Testis (tissue), 5 donors: ENCODE measurements at places on chromosomes 1 and 21.
A peak's percentile ranks its signal among the peaks of the same experiment; 100 is the strongest.

DNA sequence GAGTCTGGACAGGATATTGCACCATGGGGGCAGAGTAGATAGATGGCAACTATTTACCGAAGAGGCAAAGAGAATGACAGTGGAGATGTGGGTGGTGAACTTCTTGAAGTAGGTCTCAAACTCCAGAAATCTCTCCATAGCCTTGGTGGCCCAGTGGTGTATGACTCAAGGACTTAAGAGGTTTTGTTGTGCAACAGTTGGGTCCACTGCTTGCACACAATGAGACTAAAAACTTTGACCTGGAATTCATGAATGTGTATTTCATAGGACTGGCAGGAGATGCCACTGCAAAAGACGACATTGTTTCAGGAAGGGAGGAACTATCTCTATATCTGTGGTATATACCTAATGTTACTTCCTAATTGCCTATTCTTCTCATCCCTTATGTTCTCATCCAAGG, 75.9 kb downstream of the ZSCAN20 start:
- DNase-seq, result no peak

- no peak for DNase-seq
Observed at GRCh38 chr1:46569116-46569515, 17.7 kb upstream of the KNCN start.

GRCh38 chr1:4018466-4019146, 118.5 kb upstream of the C1orf174 start:
- no peak for DNase-seq

DNA sequence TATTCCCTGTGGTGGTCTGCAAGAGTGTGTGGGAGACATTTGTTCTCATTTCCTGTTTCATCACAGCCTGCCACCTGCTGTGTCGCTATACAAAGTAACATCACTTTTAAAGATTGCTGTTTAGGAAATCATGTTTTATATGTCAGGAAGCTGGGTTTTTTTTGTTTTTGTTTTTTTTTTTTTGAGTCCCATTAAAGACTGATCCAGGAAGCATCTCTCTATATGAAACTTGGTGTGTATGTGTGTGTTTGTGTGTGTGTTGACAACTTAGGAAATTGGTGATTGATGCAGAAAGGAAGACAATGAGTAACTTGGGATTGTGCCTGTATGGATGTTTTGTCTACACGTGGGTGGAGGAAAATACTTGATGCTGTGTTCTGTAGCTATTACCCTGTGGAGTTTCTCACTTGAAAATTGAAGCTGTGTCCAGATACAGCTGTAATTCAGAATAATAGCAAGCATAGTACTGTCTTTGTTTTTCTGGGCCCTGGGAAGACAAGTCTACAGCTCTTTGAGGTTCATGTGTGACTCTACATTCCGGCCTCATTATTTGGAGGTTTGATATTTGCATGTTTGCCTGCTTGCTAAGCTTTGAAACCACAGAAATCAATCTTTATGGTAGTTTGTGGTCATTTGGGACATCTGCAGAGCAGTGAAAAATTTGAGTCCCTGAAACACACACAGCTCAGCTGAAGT, 47.9 kb downstream of the LAMC1 start:
- DNase-seq, result no peak

DNA sequence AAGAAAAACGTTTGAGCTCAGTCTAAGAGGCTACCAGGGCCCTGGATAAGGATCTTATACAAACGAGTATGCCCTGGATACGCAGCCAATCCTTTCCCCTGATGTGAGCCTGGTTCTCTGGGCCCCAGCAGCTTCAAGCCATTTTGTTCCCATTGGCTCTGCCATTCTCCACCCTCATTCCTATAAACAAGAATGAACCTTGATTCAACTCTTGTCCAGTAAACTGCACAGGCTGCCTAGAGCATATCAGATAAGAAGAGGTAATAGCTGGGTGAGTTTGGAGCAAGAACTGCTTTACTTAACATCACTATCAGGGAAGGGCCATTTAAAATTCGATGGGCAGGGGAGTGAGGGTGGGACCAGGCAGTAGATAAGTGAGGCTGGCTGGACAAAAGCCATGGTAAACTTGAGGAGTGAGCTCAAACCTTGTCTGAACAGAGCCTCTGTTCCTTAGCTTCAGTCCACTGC, 11.3 kb downstream of the BTG2 start:
- DNase-seq, result no peak

DNA sequence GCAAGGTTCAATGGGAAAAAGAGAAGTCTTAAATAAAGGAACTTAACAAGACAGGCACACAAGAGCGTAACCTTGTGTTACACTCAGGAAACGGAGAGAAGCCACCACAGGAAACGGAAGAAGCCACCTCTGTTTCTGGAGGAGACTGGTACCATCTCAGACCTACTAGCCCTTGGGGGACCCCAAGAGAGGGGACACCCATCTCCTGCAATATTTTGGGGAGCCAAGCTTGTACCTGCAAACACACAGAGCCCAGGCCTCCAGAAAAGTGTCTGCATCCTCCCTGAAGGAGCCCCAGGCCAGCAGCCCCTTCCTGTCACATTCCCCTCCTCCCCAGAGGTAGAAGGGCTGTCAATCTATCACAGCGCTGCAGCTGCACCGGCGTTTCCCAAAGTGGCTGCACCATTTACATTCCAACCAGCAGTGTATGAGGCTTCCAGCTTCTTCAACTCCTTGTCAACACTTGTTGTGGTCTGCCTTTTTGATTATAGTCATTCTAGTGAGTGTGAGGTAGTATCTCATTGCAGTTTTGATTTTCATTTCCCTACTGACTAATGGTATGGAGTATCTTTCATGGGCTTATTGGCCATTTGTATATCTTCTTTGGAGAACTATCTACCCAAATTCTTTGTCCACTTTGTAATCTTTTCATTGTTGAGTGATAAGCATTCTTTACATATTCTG, 23.0 kb upstream of the PADI1 start:
- DNase-seq, result peak; percentile 4

DNA sequence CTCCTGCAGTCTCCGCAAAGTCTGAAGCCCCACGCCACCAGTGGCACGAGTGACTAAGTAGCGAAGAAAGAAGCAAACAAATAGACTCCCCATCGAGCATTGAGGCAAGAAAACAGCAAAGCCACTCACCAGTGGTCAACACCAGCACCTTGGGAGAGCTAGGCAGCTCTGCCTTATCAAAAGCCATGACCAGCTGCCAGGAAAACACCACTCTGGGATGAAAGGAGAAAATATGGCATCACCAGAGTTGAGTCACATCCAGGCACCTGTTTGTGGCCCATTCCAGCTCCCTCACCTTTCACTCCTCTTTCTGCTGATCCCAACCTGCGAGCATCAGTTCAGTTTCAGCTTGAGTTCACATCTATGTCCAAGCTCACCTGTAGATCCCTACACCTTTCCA, 17.2 kb downstream of the PDZK1 start:
- DNase-seq, result no peak

DNA sequence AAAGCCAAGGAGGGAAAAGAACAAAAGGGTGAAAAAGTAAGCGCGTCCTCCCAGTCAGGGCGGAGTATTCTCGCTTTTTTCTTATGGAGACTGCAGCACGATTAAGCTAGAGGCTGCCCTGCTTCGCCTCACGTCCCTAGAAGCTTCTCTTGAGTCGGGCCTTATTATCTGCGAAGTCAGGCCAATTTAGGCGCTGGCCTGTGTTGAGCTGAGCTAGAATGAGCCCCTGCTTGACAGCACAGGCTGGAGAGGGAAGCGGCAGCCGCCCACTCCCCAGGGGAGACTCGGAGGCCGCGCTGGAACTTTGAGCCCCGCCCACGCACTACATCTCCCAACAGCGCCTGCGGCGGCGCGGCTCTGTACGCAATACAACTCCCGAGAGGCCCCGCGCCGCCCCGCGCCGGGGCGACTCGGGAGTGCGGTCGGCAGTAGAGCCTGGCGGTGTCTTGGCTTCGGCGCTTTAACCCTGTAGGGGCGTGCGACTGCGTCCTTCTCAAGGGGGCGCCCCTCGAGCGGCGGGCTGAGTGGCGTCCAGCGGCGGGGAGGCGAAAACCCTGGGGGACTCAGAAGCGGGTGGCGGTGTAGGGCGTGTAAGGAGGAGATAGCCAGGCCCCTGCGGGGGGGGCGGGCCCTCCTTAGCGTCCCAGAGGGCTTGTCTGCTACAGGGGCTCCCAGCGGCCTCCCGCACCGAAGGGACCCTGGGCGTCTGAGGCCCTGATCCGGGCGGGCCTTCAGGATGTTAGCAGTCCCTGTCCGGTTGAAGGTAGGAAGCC, 888 bp downstream of the ZNF436 start:
- DNase-seq, result peak; percentile 94

- no peak for DNase-seq
Observed at GRCh38 chr21:35189077-35189863, 140.2 kb upstream of the RUNX1 start.

- no peak for DNase-seq
Observed at GRCh38 chr21:38346286-38346685, 89.5 kb downstream of the KCNJ15 start.

DNA sequence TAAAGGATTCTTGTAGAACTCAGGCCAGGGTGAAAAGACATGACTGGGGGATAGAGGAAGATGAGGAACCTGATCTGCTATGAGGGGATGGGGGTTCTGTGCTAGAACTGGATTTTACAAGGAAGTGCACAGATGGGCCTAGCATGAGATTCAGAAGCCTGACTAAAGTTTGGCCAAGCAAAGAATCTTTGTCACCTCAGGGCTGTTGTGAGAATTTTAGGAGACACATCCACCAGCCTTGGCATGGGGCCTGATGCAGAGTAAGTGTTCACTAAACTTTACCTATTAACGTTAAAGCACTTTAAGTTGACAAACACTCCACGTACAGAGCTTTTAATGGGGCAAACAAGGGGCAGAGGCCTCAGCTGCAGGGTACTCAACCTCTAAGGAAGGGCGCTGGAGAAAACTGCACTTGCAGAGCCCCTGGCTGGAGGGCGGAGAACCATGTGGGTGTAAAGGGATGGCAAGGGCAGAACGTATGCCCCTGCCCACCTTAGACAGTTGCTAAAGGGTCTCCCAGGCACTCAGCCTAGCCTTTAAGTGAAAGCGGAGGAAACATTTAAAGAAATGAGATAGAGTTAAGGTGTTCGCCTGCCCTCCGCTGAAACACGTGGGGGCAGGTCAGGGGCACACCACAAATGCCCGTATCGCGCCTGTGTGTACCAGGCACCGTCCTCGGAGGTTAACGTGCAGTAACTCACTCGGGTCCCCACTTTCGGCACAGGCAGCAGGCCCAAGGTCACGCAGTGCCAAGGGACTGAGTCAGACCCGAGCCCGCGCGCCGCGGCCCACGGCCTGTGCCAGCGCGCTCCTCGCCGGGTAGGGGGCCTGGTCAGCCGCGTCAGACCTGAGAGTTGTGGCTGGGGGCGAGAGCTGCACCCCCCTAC, 990 bp upstream of the MRPS6 start:
- DNase-seq, result peak; percentile 68

- no peak for DNase-seq
Observed at GRCh38 chr1:43754892-43755291, 47.6 kb downstream of the ST3GAL3 start.

DNA sequence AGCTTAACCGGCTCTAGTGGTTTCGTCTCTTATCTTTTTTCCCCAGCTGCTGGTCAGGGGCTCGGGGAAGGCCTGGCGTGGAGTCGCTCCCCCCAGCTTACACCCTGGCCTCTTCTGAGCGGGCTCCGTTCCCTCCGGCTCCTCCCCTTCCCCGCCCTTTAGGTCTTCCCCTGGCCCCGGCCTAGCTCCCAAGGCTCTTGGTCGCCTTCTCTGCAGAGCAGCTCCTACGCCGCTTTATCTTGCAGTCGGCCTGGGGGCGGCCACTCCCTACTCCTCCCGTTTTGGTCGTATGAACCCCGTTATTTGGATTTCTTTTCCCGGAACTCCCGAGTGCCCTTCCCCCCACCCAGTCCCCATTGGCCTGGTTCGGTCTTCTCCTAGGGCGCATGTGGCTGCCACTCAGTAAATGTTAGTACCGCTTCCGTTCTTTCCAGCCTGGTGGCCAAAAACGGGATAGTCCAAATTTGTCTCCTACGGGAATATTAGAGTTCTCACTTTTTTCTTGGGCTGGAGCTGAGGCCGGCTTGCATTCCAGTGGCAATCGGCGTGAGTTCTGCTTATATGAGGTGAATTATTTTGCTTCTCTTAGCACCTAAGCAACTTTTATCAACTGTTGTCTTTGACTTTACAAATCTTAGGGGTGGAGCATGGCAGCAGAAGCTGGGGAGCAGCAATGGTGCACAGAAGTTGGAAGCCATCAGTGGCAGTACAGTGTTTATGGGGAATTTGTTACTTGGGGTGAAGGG, 467 bp downstream of the THRAP3 start:
- DNase-seq, result no peak

- DNase-seq, result no peak
Observed at GRCh38 chr21:34148419-34148804, 75.0 kb downstream of the MRPS6 start.

- DNase-seq, result no peak
Observed at GRCh38 chr1:38296047-38296446, 249.5 kb upstream of the POU3F1 start.

- DNase-seq, result no peak
Observed at GRCh38 chr1:24191860-24192259, 4.8 kb upstream of the IFNLR1 start.

GRCh38 chr1:26704629-26705028, 8.8 kb downstream of the ARID1A start:
- DNase-seq, result no peak

DNA sequence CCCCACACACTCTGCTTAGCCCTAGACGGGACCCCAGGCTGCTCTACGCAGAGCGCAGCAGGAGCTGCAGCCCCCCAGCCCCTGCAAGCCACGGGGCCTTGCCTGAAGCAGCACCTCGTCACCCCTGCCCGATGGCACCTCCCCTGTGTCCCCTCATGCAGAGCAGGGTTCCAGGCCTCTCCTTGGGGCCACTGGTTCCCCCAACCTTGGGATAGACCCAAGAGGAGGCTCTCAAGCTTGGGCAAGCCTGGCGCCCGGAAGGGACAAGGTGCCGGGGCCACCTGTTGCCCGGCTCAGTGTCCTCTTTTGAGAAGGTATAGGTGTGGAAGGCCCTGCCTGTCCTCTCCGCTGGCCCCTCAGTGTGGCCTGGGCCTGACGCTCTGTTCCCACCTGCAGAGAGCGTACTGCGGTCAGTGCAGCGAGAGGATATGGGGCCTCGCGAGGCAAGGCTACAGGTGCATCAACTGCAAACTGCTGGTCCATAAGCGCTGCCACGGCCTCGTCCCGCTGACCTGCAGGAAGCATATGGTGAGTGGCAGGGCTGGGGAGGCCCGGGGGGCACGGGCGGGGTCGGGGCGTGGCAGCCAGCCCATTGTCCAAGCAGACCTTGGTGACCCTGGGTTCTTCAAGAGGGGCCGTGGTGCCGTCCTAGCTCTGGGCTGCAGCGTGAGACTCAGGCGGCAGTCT, 50.6 kb downstream of the FAAP20 start:
- DNase-seq, result no peak

DNA sequence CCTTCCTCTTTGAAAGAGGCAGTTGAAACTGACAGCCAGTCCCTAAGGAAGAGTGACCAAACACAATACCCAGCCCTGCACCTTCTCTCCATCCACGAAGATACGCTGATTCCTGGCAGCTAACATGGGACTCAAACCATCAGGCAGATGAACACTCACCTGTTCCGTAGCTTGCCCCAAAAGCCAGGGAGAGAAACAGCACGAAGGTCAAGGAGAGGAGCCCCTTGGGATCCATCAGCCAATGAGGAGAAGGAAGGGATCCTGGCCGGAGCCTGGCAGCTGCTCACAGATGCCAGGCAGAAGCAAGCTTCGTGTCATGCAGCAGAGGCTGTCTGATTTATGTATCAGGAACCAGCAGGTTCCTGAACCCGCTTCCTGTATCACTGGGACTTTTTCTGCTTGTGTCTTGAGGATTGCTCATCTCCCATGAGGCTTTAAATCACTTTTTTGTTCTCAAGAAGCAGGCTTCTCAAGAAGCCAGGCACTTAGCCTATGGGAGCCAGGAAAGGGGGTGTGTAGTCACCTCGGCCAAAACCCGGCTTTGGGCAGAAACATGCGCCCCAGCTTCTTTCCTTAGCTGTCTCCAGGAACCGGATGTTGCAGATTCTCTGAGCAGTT, at the start of gene SLAMF1:
SLAMF1 (minus strand) TSS at position 334 of the 618 bp plus-strand sequence; CDS start at position 235, 99 bp downstream.
- no peak for DNase-seq
